ENCODE measurements at places on chromosomes 7 and 10.
A peak's percentile ranks its signal among the peaks of the same experiment; 100 is the strongest.

GRCh38 chr10:83083831-83084230 is 1055.5 kb upstream of the GHITM start:
- DNase-seq, result no peak

GRCh38 chr10:95264227-95265051 is 26.4 kb downstream of the PDLIM1 start:
- DNase-seq, result no peak

- no peak for DNase-seq
Measured at GRCh38 chr10:89147256-89147655, 59.9 kb downstream of the CH25H start.

- no peak for DNase-seq
Measured at GRCh38 chr10:30831426-30831825, 200.2 kb downstream of the ZNF438 start.

DNA sequence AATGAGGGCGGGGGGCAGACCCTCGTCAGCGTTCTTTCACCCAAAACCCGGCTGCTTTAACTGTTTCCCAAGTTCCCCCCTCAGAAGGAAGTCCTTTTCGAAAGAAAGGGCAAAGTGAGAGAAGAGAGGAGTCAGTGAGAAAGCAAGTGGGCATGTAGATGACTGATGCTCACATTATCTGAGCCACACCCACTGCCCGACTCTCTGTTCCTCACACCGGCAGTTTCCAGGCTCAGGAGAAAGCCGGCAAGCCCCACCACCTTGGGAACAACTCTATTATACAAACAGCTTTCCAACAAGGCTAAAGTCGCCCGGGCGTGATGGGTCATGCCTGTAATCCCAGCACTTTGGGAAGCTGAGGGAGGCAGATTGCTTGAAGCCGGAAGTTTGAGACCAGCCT is 23.1 kb downstream of the RCC1L start:
- no peak for DNase-seq

DNA sequence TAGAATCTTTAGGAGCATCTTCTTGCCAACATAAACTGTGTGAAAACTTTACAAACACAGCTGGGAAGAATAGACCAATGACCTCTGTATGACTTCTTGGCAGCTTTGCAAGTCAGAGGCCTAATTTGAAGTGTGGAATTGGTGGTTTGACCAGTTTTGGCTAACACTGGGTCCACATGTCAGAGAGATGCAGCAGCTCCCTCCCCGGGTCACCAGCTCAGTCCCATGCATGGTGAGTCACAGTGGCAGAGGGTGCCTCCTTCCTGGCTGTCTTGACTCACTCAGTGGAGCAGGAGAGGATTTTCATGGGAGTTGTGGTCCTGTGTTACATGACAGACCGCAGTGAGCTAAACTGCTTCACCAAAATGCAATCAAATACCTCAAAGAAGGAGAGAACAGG is 8.2 kb upstream of the STARD3NL start:
- DNase-seq, result no peak

DNA sequence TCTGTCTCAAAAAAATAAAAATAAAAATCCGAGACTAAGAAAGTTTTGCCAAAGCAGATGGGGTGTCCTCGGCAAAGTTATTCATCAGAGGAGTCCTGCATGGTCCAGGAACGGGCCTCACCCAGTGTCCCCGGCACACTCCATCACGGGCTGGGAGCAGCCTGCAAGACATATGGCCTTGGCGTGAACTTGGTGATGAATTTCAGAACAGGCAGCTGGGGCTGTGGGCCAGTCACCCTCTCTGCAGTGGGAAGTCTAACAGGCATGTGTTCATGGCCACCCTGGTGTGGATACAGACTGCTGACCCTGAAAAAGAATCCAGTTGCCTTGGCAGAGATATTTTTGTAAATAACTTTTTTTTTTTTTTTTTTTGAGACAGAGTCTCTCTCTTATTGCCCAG is 34.7 kb downstream of the NPTX2 start:
- DNase-seq, result no peak

GRCh38 chr7:135772639-135773222 is 24.1 kb upstream of the FAM180A start:
- DNase-seq, result no peak

DNA sequence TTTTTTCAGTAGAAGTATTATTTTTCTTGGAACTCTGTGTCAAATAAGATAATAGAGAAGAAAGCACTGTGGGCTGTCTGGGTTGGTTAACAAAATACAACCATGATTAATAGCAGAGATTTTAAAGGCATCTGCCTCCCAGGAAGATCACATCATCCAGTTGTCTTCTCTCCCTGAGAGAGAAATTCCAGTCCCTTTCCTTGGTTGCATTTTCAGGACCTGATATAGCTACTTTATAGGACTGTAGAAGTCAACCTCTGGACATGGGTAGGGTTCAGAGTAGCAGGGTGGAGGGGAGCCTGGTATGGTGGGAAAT is 309.9 kb upstream of the IGFBP3 start:
- DNase-seq, result no peak

- DNase-seq, result peak; percentile 76
Measured at GRCh38 chr10:79066411-79067240, 2.1 kb upstream of the ZMIZ1 start.

DNA sequence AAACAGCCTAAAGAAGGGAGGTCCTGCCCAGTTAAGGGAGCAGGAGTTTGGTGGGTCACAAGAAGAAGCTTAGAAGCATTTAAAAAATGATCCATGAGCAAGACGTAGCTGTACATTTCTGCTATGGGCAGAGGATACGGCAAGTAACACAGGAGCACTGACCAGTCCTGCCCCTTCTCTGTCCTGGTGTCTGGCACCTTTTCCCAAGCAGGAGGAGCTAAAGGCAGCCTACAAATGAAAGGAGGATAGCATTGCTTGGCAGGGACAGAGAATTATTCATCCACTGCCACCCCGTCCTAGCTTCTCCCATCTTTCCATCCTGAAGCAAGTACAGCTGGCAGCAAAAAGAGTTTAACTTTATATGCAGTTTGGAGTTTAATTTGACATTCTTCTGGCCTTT is 1077.6 kb downstream of the TYW1 start:
- no peak for DNase-seq

Data from OCI-M1 (cell line).